Hair follicle dermal papilla cell (primary cell): ENCODE measurements at places on chromosomes 7 and 10. TPM values are rescaled to one million over a fixed set of nuclear protein-coding genes. Genes with fewer than 3 reads are reported as not detected.

The ARHGAP22 gene
- total RNA-seq = 52.6 and 55.5 TPM in 2 replicates

The FGFR2 gene
- total RNA-seq = 23.0 and 24.2 TPM in 2 replicates

The GIGYF1 gene
- 22.8 and 26.9 TPM in 2 replicates for total RNA-seq

The HOXA3 gene
- not detected in 2 replicates for total RNA-seq

The PRSS37 gene
- total RNA-seq = not detected in 2 replicates

The UFSP1 gene
- 7.9 and 9.2 TPM in 2 replicates for total RNA-seq

The ITGB8 gene
- total RNA-seq = 16.1 and 17.5 TPM in 2 replicates

The NUB1 gene
- 35.0 and 38.7 TPM in 2 replicates for total RNA-seq

The GPER1 gene
- 4.2 and 6.0 TPM in 2 replicates for total RNA-seq

The CFAP58 gene
- 0.49 and 0.81 TPM in 2 replicates for total RNA-seq

The CTAGE8 gene
- total RNA-seq = 0.73 and 1.6 TPM in 2 replicates

The LRMDA gene
- 1.5 and 2.9 TPM in 2 replicates for total RNA-seq

The THSD7A gene
- 0.49 and 1.9 TPM in 2 replicates for total RNA-seq

The PCLO gene
- 0.12 and 0.32 TPM in 2 replicates for total RNA-seq

The PRF1 gene
- not detected in 2 replicates for total RNA-seq

The NPM3 gene
- 44.3 and 58.3 TPM in 2 replicates for total RNA-seq

The AVPI1 gene
- total RNA-seq = 23.5 and 32.1 TPM in 2 replicates

The TRIM56 gene
- 20.4 and 25.3 TPM in 2 replicates for total RNA-seq

The LOXL4 gene
- total RNA-seq = 93.3 and 135 TPM in 2 replicates

The ERVW-1 gene
- not detected in 2 replicates for total RNA-seq

The SVOPL gene
- total RNA-seq = not detected in 2 replicates

The CREB3L2 gene
- total RNA-seq = 31.0 and 32.1 TPM in 2 replicates

The RAPGEF5 gene
- 0.49 and 0.85 TPM in 2 replicates for total RNA-seq

The PRLHR gene
- not detected in 2 replicates for total RNA-seq

The PNLIP gene
- not detected in 2 replicates for total RNA-seq

The KAT6B gene
- 46.6 and 47.7 TPM in 2 replicates for total RNA-seq

The FAM20C gene
- total RNA-seq = 70.4 and 95.6 TPM in 2 replicates

The C7orf33 gene
- not detected in 2 replicates for total RNA-seq

The TMEM130 gene
- total RNA-seq = 0.12 and 0.49 TPM in 2 replicates

The WIPF3 gene
- not detected in 2 replicates for total RNA-seq

The LEP gene
- 3.1 and 4.1 TPM in 2 replicates for total RNA-seq

The HSPA14 gene
- total RNA-seq = 6.8 and 9.0 TPM in 2 replicates

The SMNDC1 gene
- 7.8 and 8.3 TPM in 2 replicates for total RNA-seq

The FOXP2 gene
- 13.1 and 20.8 TPM in 2 replicates for total RNA-seq

The PIP gene
- total RNA-seq = not detected in 2 replicates

The ASIC3 gene
- total RNA-seq = 0.12 and 0.16 TPM in 2 replicates

The RBP3 gene
- total RNA-seq = not detected in 2 replicates

The CHCHD1 gene
- total RNA-seq = 6.8 and 10.0 TPM in 2 replicates

The PHKG1 gene
- total RNA-seq = 3.8 and 7.0 TPM in 2 replicates

The ACTL6B gene
- total RNA-seq = not detected in 2 replicates

The IQUB gene
- total RNA-seq = 0.61 and 0.65 TPM in 2 replicates

The PARP12 gene
- total RNA-seq = 42.0 and 53.5 TPM in 2 replicates

The WDFY4 gene
- not detected in 2 replicates for total RNA-seq

The FEZF1 gene
- total RNA-seq = not detected in 2 replicates

The FAS gene
- 76.9 and 77.9 TPM in 2 replicates for total RNA-seq

The SRRM3 gene
- 0.85 and 1.9 TPM in 2 replicates for total RNA-seq

The HOXA2 gene
- 0.12 and 0.32 TPM in 2 replicates for total RNA-seq

The GRID2IP gene
- 0.12 TPM in 1 of 2 replicates, not detected in the other for total RNA-seq
